ENCODE measurements at places on chromosomes 5 and 9.

- no peak for DNase-seq
Observed at GRCh38 chr9:108671794-108672193, 184.0 kb downstream of the ACTL7B start.

- no peak for DNase-seq
Observed at GRCh38 chr5:126912616-126913200, 117.7 kb downstream of the MARCHF3 start.

DNA sequence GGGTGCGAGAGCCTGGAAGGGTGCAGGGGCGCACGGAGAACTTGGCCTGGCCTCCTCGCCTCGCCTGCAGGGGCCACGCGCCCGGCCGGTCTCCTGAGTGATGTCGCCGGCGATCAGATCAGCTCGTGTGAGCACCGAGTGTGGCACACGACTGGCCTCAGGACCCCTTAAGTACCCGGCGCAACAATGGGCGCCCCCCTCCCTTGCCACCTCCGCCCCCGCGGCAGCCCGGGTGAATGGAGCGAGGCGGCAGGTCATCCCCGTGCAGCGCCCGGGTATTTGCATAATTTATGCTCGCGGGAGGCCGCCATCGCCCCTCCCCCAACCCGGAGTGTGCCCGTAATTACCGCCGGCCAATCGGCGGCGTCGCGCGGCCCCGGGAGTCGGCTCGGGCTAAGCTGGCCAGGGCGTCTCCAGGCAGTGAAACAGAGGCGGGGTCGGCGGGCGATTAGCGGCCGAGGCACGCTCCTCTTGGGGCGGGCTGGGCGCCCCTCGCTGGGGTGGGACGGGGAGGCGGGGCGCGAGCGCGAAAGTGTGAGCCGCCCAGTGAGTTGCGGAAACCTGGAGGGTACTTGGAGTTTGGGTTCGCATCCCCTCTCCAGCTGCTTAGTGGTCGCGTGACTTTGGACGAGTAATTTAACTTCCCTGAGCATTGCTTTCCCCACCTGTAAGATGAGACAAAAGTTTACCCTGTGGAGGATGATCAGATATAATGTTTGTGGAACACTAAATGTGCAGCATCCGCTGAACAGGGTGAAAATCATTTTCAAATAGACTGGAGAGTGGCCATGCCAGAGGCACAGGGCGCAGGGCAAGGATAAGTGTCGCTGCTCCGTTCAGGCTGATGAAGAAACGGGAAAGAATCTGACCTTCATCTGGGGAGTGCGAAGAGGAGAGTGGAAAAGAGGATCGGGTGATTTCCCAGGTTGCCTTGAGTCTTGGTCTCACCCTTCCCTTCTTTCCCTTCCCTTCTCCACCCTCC lies at the start of gene NEUROG1:
TSS of gene NEUROG1 (minus strand) at position 145 of the 982 bp plus-strand sequence. CDS start 274 bp downstream, outside the sequence.
- DNase-seq: no peak

- DNase-seq: no peak
Observed at GRCh38 chr5:107893642-107894041, 222.9 kb upstream of the EFNA5 start.

DNA sequence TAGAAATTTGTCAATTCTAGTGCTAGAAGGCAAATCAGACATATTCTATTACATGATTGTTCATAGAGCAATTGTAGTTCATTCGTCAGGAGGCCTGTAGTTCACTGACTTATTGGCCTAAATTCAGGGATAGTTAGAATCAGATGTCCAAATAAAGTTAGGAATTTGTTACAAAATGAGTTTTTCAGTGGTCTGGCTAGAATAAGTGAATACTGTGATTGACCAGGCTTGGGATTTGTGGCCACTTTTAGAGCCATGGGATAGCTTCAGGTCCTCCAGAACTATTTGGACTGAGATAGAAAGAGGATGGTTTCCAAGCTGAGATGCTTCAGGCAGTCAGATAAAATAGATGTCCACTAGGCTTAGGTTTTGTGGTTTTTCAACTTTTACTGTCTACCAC lies 199.1 kb upstream of the MPDZ start:
- no peak for DNase-seq

DNA sequence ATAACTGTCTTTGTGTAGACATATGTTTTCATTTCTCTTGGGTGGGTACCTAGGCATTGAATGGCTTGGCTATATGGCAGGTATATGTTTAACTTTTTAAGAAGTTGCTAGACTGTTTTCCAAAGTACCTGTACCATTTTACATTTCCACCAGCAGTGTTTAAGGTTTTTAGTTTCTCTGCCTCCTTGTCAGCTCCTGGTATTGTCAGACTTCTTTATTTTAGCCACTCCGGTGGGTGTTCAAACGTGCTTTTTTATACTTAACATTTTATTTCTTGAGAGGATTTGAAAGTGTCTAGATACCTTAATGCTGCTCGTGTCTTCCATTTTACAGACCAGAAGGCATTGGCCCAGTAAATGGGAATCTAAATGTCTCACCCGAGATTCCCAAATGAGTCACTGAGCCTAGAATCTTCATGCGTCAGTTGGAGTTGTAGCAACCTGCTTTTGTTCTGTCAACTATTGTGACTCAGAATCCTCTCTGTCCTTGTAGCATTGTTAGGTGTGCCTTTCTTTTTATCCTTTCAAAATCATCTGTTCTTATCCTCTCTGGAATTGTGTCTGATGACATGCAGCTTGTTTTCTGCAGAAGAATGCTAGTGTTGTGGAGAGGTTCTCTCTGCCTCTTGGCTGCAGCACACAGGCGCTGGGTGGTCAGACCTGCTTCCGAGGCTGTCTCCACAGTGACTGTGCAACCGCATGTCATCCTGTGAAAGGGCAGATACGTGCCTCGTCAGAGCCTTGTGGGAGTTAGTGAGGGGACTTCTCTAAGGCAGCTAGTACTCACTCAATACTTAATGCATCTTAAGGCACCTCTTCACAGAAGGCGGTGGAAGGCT lies 291.8 kb downstream of the AOPEP start:
- DNase-seq: no peak

DNA sequence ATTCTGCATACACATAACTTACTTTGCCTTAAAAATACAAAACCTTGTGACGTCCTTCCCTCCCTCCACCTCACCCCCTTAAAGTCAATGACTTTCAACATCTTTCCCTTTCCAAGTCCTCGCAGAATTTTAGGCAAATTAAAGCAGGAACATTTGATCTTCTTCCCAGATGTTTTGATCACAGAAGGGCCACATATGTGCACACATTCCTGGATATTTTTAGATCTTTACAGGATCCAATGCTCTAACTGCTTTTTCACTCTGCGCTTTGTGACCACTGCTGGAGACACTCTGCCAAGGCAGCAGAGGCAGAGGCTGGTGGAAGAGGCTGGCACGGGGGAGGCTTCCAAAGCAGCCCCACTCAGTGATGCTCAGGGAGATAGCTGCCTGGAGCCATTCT lies 130.7 kb downstream of the SEC61B start:
- no peak for DNase-seq
